T-helper 22 cell (primary cell): ENCODE measurements at places on chromosomes 7 and 10.

GRCh38 chr7:87704590-87704989 is 76.4 kb downstream of the RUNDC3B start:
- no peak for DNase-seq

DNA sequence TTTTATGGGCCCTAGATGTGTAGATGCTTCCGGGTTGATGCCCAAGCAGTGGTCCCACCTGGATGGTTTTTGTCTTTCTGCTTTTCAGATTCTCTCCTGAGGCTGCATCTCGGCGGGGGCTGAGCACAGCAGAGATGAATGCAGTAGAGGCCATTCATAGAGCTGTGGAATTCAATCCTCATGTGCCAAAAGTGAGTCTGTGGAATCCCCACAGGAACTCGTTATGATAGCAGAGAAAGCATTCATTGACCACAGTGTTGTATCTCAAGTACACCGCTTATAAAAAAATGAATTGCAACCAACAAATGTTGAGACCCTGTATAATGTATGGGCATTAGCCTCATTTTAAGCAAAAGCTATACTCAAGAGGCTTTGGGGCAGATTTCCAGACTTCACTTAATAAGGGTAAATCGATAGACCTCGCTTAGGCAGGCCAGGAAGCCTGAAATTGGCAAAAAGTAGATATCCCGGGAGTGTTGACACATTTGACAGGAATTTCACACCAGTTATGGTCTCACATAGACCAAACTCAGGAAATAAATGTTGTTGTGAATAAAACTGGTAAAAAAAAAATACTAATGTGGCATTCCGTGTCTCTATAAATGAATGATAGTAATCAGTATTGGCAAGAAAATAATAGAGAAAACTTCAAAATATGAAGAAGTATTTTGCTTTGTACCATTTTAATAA is 132.0 kb downstream of the WNT2 start:
- DNase-seq, result no peak

- no peak for DNase-seq
Measured at GRCh38 chr7:44220358-44221112, 19.8 kb downstream of the YKT6 start.

GRCh38 chr7:31260851-31261250 is 79.7 kb downstream of the NEUROD6 start:
- DNase-seq, result no peak

DNA sequence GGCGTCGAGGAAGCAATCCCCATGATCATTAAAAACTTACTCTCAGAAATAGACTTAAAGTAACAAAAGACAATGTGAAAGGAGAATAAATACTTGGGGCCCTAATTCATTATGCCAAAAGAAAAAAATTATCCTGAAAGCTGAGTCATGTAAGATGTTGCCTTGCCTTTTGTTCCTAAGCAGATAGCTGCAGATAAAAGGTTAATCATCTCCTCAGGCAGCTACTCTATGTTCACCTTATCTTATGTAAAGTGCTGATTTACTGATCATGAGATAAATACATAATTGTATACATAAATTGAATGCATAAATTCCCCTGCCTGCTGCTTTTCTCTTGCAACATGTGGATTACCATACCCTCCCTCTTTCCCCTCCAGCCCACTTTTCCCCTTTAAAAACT is 28.1 kb upstream of the CREB3L2 start:
- DNase-seq, result no peak

- DNase-seq, result no peak
Measured at GRCh38 chr10:107579970-107580369, 415.5 kb upstream of the SORCS1 start.

DNA sequence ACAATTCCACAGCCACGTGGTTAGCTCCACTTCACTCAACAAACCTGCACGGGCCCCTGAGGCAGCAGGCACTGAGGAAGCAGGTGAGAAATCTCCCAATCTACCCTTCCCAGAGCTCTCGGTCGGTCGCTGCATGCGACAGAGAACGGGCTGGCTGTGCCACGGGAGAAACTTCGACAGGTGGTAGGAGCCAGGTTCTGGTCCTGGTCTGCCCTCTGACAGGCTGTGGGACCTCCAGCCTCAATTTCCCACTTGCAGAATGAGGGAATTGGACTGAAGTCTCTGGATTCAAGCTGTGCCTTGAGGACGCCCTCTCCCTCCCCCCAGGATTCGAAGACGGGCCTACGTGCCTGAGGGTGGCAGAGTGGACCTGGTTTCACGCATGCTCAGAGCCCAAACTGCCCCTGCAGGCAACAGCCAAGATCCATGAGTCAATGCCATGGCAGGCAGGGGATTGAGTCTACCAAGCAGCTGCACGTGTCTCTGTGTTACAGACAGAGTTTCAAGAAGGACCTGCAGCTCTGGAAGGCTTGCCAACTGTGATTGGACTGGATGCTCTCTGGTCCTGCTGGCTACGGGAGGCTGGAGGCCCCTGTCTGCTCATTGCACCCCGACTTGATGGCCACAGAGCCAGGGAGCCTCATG is 215.0 kb downstream of the USP6NL start:
- no peak for DNase-seq

GRCh38 chr10:33240931-33241330 is 93.5 kb downstream of the NRP1 start:
- no peak for DNase-seq

DNA sequence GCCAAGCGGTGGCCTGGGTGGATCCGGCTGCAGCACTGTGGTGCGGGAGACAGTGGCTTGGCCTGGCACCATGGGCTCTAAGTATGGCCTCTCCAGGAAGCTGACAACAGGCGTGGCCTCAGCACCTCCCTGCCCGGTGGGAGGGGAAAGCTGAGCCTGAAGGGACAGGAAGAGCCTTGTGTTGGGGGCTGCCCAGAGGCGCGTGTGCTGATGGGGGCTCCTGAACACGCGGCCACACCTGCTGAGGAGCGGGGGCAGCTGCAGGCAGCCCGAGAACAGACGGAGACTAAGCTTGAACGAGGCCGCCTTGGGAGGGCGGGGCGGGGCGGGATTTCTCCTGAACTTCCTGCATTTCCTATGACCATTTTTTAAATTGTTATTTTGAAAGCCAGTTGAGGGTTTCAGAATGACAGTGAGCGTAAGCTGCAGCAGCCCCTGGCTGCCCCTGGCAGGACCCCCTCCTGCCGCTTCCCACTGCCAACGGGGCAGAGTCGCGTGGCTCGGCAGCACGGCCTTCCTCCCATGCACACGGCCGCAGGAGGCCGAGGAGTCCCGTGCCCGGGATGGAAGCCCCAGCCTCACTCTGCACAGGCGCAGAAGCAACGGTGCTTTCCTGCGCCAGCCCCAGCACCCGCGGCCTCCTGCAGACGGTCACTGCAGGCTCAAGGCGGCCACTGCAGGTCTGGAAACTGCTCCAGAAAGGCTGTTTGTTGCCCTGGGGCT is 43.2 kb downstream of the DPYSL4 start:
- no peak for DNase-seq

GRCh38 chr7:11570922-11571550 is 261.0 kb downstream of the THSD7A start:
- DNase-seq, result no peak

DNA sequence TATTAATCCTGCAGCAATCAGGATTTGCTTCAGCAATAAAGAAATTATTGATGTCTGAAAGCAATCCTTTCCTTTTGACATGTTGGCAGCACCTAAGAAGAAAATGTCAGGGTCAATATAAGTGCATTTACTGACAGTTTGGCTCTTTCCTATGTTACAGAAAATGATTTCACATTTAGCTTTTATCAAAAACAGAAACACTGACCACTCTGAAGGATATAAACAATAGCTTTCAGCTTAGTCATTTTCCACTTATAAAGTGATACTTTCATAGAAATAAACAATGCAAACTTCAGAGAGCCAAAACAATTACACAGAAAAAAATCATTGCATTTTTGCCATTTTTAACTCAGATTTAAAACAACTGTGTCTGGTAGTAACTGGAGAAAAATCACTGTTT is 325.6 kb upstream of the KAT6B start:
- no peak for DNase-seq
